ENCODE measurements at places on chromosomes 12 and 14. TPM values are rescaled to one million over a fixed set of nuclear protein-coding genes. Genes with fewer than 3 reads are reported as not detected.
A peak's percentile ranks its signal among the peaks of the same experiment; 100 is the strongest.

Gene FCF1
- total RNA-seq, result 36.1 TPM

Gene TIMELESS
- total RNA-seq, result 25.3 TPM

Gene CAPZA3
- total RNA-seq, result not detected

Gene DTX3
- 19.3 TPM for total RNA-seq

Gene PLA2G1B
- not detected for total RNA-seq

Gene CELA1
- not detected for total RNA-seq

Gene IL26
- total RNA-seq, result not detected

Gene CPNE6
- not detected for total RNA-seq

Gene EPYC
- total RNA-seq, result not detected

Gene SALL2
- 7.1 TPM for total RNA-seq

Gene CLECL1
- not detected for total RNA-seq

Gene LGR5
- 0.06 TPM for total RNA-seq

Gene IGFBP6
- 231 TPM for total RNA-seq

Gene NRXN3
- total RNA-seq, result not detected

GRCh38 chr12:93536111-93536765 lies 36.2 kb upstream of the SOCS2 start:
- DNase-seq, result no peak

GRCh38 chr14:70821584-70822529 lies 12.5 kb upstream of the MAP3K9 start:
- no peak for DNase-seq

DNA sequence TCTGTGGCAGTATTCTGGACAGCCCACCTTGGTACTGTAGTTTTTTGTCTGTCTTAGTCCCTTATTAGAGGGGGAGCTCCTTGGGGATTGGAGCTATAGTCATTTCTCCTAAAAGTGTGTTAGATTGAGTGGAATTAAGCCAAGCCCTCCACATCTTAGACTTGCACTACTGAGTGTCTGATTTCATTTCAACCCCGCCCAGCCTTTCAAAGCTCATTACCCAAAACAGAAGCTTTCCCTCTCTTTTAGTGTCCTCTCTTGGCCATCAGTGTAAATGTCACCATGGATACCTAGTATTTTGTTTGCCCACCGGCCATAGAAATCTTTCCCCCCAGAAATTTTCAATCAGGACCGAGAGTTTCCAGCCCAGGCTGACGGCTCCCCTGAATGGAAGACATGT lies 74.5 kb downstream of the LRRC74A start:
- no peak for DNase-seq

DNA sequence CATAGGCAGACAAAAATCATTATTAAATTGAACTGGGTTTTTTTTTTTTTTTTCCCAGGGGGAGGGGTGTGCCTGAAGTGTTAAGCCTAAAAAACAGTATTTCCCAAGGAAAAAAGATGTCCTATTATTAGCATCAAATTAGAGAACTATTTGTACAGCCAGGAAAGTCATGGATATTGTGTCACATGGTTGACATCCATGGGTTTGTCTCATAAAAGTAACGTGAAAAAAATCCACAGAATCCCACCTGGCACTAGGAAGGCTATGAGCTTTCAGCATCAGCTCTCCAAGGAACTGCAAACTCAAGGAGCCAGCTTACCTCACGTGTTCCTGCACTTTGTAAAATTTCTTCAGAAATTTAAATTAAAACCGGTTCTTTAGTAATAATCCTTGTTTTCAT lies 69.1 kb upstream of the EGLN3 start:
- DNase-seq, result no peak

DNA sequence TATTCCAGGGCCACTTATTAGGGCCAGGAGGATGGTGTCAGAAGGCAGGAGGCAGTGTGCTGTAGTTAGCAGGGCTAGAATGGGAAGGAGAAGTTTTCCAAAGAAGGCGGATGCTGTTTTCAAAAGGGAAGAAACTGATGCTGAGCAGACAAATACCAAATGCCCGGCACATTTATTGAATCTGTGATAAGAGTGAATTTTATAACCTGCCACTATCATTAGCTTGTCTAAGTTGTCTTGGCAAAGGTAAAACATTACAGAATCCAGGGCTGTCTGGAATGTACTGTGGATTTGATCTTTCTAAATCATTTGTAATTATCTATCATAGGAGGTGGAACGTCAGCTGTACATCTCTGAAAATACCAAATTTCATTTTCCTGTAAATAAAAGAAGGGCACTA lies 40.8 kb downstream of the NDUFA12 start:
- DNase-seq, result no peak

DNA sequence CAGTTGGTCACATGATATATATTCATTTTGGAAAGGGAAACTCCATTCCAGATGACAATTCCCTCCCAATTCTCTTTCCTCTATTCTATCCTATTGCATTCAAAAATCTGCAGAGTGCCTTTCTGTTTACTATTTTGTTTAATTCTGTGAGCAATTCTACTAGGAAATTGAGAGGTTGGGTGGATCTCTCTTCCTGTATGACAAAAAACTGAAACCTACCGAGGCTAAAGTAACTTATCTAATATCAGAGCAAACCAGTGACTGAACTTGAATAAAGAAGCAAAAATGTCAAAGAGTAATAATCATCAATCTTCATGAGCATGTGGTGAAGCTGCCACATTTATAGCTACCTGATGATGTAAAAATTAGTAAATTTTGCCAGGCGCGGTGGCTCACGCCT lies 16.6 kb upstream of the ACTN1 start:
- no peak for DNase-seq

- peak; percentile 78 for DNase-seq
Measured at GRCh38 chr14:92726135-92726932, 22.1 kb downstream of the LGMN start.

GRCh38 chr14:94675036-94675435 lies 62.8 kb downstream of the SERPINA3 start:
- DNase-seq, result no peak

DNA sequence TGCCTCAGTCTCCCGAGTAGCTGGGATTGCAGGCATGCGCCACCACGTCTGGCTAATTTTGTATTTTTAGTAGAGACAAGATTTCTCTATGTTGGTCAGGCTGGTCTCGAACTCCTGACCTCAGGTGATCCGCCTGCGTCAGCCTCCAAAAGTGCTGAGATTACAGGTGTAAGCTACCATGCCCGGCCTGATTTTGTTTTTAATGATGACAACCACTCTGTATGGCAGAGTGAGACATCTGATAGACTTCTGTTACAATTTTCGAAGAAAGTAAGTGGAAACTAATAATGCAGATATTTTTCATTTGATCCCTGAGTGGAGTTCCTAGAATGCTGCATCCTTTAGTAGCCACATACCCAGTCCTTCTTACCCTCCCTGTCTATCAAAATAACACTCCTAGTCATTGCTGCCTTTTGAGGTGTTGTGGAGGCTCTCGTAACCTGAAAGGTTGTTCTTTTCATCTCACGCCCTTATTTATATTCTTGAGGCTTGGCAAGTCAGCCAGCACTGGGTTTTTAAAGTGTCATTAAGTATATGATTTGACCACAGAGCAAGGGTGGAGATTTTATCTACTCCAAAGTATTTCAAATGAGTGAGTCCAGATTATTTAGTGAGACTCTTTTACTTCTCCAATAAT lies 5.9 kb upstream of the EID3 start:
- DNase-seq, result no peak

DNA sequence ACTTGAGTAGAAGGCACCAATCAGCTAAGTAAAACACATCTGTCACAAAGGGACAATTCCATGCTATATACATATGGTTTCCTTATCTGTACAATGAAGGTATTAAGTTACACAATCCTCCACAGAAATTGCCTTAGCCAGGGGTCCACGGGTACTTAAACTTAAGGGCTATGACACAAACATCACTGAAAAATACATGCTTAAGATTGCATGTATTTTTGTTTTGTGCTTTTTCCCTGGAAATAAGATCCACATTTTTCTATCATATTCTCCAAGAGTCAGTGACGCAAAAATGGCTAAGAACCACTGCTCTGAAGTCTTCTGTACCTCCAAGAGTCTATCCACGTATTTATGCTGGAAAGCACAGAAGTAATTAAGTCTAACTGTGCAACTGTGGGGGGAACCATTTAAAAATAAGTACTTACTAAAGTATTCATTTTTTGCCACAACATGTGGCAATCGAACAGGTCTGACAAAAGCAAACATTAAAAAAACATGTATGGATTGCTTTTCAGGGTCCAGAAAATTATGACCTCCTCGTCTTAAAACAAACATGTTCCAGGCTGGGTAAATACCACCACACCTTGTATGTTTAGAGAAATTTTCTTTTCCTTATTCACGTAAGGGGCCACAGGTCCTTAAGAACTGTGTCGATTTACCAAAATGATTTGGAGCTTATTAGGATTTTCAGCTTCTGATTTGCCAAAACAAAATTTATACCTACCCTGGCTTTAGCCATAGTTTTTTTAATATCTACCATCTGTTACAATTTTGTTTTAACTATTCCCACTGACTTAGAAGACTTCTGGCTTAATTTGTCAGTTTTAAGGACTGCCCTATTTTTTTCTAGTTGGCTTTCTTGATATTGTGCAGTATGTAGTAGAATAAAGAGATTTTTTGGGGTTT lies 2.8 kb downstream of the SLC38A2 start:
- no peak for DNase-seq

GRCh38 chr12:50151047-50151687 lies 16.0 kb downstream of the CERS5 start:
- no peak for DNase-seq

GRCh38 chr14:88023658-88024187 lies 18.8 kb downstream of the GPR65 start:
- DNase-seq, result no peak

GRCh38 chr12:120438495-120439198 lies 734 bp downstream of the COX6A1 start:
- DNase-seq, result no peak

DNA sequence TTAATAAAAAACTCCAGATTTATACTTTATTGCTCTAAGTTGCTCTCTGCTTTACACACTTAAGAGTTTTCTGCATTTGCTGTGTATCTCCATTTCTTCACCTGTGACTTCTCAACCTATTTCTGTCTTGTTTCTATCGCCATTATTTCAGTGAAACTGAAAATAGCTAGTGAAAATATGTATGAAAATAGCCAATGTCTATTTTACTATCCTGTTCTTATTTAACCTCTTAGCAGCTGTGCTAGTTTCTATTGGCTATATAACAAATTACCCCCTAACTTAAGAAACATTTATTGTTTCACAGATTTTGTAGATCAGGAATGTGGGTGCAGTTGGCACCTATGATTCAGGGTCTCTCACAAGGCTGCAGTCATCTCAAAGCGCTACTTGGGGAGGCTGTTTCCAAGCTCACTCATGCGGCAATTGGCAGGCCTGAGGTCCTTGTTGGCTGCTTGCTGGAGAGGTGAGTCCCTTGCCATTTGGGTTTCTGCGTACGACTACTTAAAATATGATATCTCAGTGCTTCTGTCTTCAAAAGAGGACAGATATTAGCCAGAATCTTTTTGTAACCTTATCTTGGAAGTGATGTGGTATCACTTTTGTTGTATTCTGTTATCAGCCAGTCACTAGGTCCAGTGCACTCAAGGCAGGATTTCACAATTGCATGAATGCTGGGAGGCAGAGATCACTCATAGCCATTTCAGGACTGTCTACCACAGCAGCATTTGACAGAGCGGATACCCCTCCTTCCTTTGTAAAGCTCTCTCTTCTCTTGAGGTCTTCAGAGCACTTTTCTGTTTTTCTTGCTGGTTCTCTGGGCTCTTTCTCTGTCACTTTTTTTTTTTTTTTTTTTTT lies 7.2 kb downstream of the ERC1 start:
- no peak for DNase-seq

- no peak for DNase-seq
Measured at GRCh38 chr12:104964856-104965205, 6.7 kb upstream of the SLC41A2 start.

DNA sequence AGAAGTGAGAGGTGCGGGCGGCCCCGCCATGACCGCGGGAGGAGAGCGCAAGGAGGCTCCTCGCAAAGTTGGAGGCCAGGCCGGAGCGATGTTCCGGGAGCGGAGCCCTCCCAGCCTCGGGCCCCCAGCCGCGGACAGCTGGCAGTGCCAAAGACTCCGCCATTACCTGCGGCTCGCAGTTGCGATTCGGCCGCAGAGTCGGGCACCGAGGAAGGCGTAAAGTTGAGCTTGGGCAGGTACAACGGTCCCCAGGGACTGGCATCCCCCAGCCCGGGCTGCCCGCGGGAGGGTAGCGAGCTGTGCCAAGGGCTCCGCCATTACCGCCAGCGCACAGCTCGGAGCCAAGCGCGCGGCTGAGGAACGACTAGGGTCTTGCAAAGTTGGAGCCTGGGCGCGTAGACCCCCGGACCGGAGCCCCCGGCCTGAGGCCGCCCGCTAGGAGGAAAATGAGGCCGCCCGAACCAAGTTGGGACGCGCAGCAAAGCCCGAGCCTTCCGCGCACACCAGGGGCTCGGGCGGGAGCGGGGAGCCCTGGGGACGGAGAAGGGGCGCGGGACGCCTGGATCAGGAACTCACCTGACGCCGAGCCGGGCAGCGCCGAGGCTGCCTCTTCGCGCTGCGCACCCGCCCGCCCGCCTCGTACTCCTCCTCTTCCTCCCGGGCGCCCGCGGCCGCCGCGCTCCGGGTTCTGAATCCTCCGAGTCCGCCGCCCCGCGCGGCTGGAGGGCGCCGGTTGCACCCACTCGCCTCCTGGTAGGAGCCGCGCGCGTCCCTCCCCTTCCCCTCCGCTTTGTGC lies 677 bp downstream of the NOS1 start:
- no peak for DNase-seq

DNA sequence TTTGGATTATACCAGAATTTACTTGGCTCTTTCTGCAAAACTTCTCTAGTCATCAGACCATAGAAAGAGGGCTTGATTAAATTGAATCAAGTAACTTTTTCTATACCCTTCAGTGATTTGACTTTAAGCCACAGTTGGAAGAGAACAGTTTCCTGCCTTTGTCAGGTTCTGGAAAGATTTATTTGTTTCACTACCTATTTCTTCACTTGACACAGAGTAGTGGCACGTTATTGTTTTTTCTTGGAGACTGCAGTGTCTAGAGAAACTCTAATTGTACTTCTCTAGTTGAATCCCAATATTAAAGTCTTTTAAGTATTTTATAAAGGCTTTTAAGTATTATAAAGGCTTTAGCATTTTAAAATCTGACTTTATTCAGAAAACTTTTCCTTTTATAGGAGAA lies 138.1 kb downstream of the TMEM117 start:
- no peak for DNase-seq

- no peak for DNase-seq
Measured at GRCh38 chr12:53090554-53090953, 6.9 kb upstream of the IGFBP6 start.

DNA sequence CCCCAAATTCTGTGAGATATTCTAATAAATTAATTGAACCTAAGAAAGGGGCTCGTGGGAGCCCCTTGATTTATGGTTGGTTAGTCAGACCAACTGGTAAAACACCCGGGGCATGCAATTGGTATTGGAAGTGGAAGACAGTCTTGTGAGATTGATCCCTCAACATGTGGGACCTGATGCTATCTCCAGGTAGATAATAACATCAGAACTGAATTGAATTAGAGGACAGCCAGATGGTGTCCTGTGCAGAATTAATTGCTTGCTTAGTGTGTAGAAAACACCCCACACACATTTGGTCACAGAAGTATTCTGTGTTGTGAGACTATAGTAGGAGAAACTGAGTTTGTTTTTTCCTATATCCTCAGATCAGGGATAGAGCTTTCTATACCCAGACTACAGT lies 22.0 kb downstream of the PYROXD1 start:
- DNase-seq, result no peak

GRCh38 chr14:101590062-101590461 lies 28.8 kb downstream of the DIO3 start:
- DNase-seq, result no peak

Measured in LHCN-M2 (cell line).